GM12865 (cell line): ENCODE measurements at places on chromosomes 12 and 14.

- no peak for DNase-seq
Observed at GRCh38 chr14:104638190-104638589, 33.6 kb upstream of the TMEM179 start.

DNA sequence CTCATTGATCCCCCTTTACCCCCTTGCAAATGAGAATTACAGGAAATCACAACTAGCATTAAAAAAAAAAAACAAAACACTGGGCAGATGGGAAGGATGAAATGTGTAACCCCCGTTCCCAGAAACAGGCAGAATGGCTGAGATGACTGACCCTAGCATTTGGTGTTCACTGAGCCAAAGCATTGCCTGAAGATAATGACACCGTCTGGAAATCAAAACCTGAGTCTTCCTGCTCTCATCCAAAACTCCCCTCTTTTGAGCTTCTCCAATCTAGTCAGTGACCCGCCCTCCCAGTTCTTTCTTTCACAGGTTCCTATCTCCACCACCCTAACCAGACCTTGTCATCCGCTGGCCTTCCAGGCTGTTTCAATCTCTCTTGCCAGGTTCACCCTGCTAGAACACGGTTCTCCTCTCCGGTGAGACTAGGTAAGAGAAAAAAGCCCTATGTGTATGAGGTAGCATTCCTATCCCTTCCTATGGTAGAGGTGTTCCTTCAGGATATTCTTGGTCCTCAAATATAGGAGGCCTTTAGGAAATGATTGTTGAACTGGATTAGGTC lies 21.3 kb downstream of the SUSD6 start:
- DNase-seq = no peak

GRCh38 chr12:20601668-20602280 lies 93.4 kb upstream of the SLCO1C1 start:
- peak; percentile 13 for DNase-seq

DNA sequence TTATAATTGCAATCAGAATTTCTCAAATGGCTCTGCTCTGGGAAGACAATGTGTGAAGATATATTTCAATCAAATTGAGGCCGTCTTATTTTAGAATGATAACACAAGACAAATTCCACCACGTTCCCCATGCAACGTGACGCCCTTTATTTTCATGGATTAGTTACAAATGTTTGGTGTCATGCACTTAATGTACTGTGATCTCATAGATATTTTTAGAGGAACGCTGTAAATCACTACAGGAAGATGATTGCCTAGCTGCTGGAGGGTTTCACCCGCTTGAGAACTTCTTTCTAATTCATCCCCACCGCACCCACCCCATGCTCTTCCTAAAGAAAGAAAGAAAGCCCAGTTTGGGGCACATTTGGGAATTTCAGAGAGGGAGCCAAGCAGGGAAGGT lies 117.2 kb downstream of the PLXNC1 start:
- DNase-seq = no peak

GRCh38 chr14:80213602-80214001 lies 2.3 kb upstream of the DIO2 start:
- DNase-seq = peak; percentile 46

- DNase-seq = peak; percentile 83
Observed at GRCh38 chr14:52961060-52961639, 10.3 kb upstream of the FERMT2 start.

DNA sequence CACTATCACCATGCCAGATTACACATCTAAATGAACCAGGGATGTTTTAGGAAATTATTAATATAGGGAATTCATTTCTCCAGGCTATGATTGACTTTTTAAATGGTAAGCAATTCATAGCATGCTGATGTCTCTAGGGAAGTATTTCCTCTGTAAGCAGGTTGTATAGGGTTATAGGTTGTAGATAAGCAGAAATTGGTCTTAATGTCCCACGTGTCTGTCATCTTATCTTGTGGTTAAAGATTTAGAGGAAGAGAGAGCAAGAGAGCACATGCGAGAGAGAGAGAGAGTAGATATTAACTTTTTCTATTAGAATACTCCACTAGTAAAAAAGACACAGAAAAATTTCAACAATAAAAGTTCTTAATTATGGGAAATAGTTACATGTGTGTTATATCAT lies 32.6 kb downstream of the TRHDE start:
- no peak for DNase-seq

DNA sequence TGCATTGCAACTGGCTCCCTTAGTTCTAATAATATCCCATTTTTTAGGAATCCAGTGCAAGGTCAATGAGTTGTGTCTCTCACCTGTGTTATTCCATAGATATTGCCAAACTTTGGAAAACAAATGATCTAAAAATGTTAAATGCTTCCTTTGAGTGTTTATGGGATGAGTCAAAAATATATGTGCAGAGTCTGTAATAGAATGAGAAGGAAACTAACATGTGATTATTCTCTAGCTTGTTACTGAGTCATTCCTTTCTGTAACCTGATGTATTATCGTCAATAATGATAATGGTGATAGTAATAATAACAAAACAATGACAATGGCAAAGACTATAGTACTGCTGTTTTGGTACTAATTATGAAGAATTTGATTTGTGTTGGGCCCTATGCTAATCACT lies 11.5 kb downstream of the ACSS3 start:
- DNase-seq = no peak

- DNase-seq = no peak
Observed at GRCh38 chr12:98229540-98229924, 285.9 kb upstream of the TMPO start.

- DNase-seq = no peak
Observed at GRCh38 chr12:49288922-49289555, 5.9 kb upstream of the PRPH start.

GRCh38 chr14:93686268-93686667 lies 102.0 kb downstream of the PRIMA1 start:
- DNase-seq = no peak

- no peak for DNase-seq
Observed at GRCh38 chr12:93857991-93858447, 180.8 kb downstream of the CRADD start.

GRCh38 chr12:89384807-89385206 lies 32.5 kb upstream of the DUSP6 start:
- DNase-seq = no peak

GRCh38 chr12:3534511-3534910 lies 43.5 kb downstream of the PRMT8 start:
- DNase-seq = no peak

DNA sequence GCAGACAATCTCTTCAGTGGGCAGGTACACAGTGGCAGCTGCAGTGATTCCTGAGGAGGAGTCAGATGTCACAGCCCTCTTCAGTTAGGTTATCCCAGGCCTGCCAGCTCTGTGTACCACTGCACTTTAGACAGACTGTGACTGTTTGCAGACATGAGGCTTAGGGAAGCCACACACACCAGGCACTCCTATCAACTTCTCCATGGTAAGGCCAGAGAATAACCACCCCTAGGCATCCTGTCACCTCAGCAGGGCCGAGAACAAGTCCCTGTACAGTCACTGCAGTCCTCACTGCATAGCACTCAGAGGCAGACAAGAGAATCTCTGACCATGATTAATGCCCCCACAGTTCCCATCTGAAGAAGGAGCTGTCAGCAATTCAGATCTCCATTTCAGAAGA lies 296.5 kb downstream of the GALC start:
- no peak for DNase-seq

DNA sequence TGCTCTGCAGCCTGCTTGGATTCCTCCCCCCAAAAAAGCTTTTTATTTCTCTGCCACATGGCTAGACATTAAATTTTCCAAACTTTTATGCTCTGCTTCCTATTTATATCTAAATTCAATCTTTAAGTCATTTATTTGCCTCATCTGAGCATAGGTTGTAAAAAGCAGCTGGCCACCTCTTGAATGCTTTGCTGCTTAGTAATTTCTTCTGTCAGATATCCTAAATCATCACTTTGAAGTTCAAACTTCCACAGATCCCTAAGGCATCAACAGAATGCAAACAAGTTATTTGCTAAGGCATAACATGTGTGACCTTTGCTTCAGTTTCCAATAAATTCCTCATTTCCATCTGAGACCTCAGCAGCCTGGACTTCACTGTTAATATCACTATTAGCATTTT lies 209.6 kb downstream of the FSCB start:
- DNase-seq = no peak

- no peak for DNase-seq
Observed at GRCh38 chr12:27001663-27002062, 12.5 kb downstream of the TM7SF3 start.

- DNase-seq = no peak
Observed at GRCh38 chr12:80045594-80045993, 53.7 kb upstream of the OTOGL start.

DNA sequence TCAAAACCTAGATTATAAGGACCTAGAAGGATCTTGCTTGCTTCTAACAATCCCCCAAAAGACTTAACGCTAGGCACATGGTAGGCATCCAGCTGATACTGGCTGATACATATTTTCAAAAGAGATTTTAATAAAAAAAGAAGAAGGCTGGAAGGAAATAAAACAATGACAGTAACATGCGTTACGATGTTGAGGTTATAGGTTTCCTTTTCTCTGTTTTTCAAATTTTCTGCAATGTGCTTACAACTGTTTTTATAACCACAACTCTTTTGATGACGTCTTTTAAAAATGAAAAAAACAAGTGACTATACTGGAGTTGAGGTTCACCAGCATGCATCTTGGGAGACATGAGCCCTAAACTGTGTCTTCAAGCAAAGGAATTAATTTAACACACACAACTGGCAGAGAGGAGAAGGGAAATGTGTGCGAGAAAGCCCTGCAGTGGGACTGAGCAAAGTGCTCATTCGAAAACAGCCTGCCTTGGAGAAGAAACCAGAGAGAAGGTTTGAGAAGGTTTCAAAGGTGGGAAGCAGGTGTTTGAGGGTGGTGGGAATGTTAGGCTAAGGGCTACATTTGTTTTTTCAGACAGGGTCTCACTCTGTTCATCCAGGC lies 80.4 kb downstream of the DUSP16 start:
- DNase-seq = no peak

- no peak for DNase-seq
Observed at GRCh38 chr14:79162833-79163232, 992.7 kb downstream of the NRXN3 start.

- DNase-seq = no peak
Observed at GRCh38 chr14:55730592-55731310, 150.7 kb downstream of the KTN1 start.

- DNase-seq = no peak
Observed at GRCh38 chr12:112564160-112564784, 145.5 kb downstream of the PTPN11 start.

DNA sequence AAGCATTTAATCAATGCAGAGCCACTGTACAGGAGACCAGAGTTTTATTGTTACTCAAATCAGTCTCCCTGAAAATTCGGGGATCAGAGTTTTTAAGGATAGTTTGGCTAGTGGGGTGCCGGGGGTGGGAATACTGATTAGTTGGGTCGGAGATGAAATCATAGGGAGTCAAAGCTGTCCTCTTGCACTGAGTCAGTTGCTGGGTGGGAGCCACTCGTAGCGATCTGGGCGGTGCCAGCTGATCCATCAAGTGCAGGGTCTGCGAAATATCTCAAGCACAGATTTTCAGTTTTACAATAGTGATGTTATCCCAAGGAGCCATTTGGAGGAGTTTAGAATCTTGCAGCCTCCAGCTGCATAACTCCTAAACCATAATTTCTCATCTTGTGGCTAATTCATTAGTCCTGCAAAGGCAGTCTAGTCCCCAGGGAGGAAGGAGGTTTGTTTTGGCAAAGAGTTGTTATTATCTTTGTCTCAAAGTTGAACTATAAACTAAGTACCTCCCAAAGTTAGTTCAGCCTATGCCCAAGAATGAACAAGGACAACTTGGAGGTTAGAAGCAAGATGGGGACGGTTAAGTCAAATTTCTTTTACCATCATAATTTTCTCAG lies 169.4 kb upstream of the PLEKHG7 start:
- DNase-seq = no peak

- DNase-seq = no peak
Observed at GRCh38 chr12:7502612-7503011, 965 bp downstream of the CD163 start.

DNA sequence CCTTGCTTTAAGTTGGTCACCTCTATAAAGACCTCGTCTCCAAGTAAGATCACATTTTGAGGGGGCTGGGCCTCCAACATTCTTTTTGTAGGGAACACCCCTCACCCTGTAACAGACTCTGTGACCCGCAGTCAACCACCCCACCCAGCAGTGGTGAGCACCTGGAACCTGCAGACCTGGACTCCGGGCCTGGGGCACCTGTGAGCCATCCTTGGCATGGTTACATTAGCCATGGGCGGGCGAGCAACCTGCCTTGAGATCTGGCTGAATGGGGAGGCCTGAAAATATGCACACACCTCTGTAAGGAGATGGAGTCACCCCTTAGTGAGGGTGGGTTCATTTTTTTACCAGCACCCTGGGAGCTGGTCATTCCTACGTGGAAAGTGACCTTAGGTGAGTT lies 95.3 kb downstream of the RIMBP2 start:
- no peak for DNase-seq

DNA sequence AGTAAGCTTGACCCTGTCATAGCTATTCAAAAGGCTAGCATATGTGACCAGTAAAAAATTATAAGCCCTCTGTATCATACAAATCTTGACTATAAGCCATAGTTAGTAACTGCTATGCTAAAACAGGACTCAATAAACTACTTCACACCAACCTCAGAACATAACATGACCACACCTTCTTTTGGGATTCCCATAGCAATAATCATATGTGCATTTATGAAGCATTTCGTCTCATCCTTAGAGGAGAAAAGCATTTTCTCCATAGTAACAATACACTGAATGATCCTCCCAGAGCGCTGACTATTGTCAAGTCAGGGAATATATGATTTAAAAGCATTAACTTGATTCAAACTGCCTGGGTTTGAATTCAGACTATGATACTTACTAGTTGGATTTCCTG lies 46.2 kb downstream of the GRIN2B start:
- no peak for DNase-seq

DNA sequence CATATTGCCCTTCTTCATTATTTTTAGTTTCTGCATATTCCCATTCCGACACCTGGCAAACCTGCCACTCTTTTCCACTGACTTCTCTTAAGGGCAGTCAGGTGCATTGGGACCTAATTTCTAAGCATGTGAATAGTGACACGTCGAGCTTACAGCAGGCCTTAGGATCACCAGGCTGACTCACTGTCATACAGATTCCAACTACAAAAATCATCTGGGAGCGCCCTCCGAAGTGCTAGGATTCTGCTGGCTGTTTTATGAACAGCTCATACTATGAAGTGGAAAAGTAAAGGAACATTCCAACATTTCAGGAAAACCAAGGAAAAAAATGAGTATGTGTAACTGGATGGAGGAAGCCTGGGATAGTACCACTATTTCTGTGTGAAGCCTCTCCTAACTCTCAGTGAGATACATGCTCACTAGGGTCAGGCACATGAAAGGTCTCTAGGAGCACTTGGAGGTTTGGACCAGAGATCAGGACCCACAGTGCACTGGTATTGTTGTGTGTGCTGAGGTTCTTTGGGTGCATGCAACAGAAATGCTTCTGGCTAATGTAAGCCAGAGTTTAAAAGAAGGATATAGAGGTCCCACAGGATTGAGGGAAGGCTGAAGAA lies 257.4 kb downstream of the ZFP36L1 start:
- no peak for DNase-seq

GRCh38 chr12:116594325-116595038 lies 35.3 kb downstream of the MAP1LC3B2 start:
- DNase-seq = peak; percentile 31
